A549 treated with Mapracorat at 1 μM for 4 hours (cell line): ENCODE measurements at places on chromosomes 7 and 10. TPM values are rescaled to one million over a fixed set of nuclear protein-coding genes. Genes with fewer than 3 reads are reported as not detected.

The PTN gene
- total RNA-seq = not detected in 5 replicates

The ASB10 gene
- total RNA-seq = not detected in 5 replicates

The MRPS24 gene
- total RNA-seq = 239 to 262 TPM (median 248 TPM) in 5 replicates

The PTF1A gene
- total RNA-seq = not detected in 5 replicates
